Amygdala (tissue), 56 donors: ENCODE measurements at places on chromosomes 2 and 18.

DNA sequence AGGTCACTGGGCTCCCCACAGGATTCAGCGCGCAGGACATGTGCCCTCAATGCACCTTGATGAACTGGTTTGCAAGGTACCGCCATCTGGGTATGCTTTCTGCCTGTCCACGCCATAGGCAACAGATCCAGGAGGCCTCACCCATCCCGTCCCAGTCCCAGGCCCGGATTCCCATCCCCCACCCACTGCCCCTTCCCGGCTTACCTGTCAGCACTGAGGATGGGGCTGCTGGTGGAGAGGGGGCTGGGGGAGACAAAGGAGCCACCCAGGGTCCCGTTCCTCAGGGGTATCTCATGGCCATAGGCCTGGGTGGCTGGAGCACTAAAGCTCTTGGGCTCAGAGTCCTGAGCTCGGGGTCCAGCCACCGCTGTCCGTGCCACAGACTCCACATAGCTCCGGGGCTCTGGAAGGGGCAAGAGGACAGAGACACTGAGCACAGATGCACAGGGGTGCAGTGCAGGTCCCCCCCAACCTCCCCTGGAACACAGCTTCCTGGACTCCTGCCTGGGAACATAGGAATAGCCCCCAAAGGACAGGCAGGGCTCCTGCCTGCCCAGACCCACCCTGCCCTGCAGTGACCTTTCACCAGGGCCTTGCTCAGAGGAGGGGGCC is 181.2 kb downstream of the TNS1 start:
- DNase-seq: no peak

- DNase-seq: no peak
Observed at GRCh38 chr18:65919663-65920062, 168.9 kb downstream of the CDH7 start.

DNA sequence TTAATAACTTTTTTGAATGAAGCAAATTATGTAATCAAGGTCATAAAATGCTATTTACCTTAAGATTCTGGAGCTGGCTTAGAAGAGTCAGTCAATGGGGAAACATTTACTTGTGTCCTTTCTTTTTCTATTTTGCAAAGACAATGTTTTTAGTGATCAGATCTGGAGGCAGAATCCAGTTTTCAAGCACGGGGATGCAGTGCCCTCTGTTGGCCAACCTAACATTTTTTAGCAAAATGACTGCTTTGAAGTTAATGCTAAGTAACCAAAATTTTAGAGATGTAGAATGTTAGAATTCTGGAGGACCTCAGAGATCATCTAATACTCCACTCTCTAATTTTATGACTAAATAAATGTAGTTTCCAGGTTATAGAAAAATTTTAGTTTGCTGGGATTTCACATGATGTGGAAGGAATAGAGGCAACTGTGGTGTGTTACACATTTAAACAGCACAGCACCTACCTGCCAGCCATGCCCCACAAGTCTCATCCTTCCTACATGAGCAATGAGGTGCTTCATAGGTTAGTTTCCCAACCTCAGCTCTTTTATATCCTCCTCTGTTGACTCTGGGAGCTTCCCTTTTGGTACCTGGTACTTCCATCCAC is 23.6 kb upstream of the SLC9A4 start:
- DNase-seq: no peak

GRCh38 chr2:150339282-150339681 is 148.2 kb downstream of the RND3 start:
- DNase-seq: no peak

DNA sequence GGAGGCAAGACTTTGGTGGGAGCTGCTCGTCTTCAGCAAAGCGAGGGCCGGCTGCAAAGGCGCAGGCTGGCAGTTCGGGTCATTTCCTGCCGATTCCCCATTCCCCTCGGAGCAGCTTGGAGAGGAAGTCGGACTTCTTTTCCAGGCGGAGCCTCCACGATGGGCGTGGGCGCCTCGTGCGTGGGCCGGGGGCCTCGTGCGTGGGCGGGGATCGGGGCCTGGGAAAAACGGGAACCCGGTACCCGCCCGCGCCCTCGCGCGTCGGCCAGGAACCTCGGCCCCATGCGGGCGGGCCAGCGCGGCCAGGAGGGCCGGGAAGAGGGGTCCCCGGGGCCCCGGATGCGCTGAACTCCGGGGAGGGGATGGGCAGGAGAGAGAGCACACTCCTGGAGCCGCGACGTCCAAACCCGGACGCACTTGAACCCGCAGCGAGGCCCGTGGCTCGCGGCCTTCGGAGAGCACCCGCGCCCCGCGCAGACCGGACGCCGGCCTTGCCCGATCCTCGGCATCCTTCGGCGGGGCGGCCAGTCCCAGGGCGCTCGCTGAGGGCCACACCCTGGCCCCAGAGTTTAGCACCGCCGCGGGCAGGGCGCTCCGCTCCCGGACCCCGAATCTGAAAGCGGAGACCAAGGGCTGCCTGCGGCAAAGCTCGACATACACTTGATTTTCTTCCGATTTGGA is 368.4 kb downstream of the MTX2 start:
- no peak for DNase-seq

GRCh38 chr2:99777656-99778290 is 288.0 kb upstream of the REV1 start:
- DNase-seq: no peak

DNA sequence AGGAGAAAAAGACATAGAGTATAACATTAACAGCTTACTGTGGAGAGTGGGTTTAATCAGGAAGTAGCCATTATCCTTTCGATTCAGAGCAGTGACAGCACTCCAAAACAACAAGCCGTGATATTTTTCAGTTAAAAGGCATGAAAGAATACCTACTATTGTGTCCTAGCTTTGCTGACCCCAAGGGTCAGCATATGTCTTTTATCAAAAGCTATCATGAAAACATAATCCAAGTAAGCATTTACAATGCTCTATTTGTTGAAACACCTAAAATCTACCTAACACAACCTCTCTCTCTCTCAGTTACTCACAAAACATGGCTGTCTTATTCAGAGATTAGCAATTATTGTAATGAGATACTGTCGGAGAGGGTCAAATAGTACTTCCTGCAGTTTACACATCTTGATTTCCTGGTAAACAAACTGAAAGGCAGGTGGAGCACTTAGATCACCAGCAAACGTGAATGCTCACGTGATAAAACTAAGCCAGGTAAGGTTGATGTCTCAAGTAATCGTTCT is 100.0 kb downstream of the BAZ2B start:
- DNase-seq: peak; percentile 4

DNA sequence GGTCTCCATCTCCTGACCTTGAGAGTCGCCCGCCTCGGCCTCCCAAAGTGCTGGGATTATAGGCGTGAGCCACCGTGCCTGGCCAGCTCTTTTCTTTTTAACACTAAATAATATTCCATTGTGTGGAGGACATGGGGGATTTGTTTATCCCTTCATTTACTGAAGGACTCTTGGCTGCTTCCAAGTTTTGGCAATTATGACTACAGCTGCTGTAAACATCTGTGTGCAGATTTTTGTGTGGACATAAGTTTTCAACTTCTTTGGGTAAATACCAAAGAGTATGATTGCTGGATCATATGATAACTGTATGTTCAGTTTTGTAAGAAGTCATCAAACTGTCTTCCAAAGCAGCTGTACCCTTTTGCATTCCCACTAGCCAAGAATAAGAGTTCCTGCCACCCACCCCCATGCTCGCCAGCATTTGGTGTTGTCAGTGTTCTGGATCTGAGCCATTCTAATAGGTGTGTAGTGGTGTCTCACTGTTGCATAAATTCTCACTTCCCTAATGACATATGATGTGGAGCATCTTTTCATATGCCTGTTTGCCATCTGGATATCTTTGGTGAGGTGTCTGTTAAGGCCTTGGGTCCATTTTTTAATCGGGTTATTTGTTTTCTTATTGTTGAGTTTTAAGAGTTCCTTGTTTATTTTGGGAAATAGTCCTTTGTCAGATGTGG is 52.2 kb downstream of the TNFRSF11A start:
- DNase-seq: no peak

DNA sequence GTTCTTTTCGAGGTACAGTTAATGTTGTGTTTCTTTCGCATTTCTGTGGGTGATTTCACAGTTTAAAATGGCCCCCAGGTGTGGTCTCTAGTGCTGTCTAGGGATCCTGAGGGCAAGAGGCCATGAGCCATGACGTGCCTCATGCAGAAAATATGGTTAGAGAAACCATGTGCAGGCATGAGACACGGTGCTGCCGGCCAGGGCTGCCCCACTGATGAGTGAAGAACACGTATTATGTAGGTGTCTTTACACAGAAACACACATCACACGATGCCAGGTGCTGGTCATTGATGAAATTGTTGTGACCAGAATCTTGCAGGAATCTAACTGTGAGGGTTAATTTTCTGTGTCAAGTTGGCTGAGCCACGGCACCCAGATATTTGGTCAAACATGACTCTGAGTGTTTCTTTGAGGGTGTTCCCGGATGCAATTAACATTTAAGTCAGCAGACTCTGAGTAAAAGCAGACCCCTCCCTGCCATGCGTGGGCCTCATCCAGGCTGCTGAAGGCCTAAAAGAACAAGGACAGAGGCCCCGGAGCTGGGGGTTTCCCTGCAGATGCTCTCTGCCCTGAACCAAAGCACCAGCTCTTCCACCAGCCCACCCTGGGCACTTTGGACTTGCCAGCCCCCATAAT is 463.0 kb upstream of the MYT1L start:
- DNase-seq: no peak

GRCh38 chr18:55485666-55486065 is 102.3 kb downstream of the TCF4 start:
- no peak for DNase-seq

- DNase-seq: no peak
Observed at GRCh38 chr18:44791520-44791919, 110.8 kb downstream of the SETBP1 start.
